Glutamatergic neuron (in vitro differentiated cells): ENCODE measurements at places on chromosomes 11 and 22. TPM values are rescaled to one million over a fixed set of nuclear protein-coding genes. Genes with fewer than 3 reads are reported as not detected.

Gene MAJIN
- total RNA-seq: not detected

Gene OR5M8
- not detected for total RNA-seq

Gene DRICH1
- not detected for total RNA-seq

GRCh38 chr11:79637219-79637618 is 196.4 kb upstream of the TENM4 start:
- no peak for DNase-seq
- H3K4me1 ChIP-seq: no peaks in the 10 kb centered on the region
- H3K27ac ChIP-seq: no peak overlapping the region
- no peak overlapping the region for H3K4me3 ChIP-seq
